ENCODE measurements at places on chromosomes 5 and 9.

DNA sequence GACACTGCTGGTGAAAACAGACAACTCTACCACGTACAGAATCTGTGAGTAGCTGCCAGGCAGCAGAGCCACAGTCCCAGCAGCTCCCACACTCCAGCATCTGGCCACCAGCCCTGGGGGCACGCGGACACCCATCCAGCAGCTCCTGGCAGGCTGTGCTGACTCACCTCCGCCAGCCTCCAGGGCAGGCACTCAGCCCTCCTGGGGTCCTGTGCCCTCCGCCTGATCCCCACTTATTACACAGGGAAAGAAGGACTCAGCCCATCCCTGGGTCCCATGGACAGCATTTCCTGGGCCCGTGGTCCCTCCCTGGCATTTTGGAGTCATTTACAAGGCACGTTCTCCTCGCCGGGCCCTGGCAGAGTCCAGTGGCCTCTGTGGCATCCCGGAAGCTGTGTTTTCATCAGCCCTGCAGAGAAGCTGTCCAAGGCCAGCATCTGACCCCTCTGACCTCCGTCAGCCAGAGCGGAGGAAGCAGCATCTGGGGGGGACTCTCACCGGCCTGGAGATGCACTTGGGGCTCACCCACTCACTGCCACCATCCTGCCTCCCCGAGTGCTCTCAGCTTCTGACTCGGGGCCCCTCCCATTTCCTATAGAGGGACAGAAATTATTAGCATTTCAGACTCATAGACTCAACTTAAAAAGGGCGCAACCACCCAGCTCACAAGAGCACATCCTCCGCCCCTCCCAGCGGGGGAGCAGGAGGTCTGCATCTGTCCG is 21.6 kb downstream of the PAEP start:
- no peak for DNase-seq

DNA sequence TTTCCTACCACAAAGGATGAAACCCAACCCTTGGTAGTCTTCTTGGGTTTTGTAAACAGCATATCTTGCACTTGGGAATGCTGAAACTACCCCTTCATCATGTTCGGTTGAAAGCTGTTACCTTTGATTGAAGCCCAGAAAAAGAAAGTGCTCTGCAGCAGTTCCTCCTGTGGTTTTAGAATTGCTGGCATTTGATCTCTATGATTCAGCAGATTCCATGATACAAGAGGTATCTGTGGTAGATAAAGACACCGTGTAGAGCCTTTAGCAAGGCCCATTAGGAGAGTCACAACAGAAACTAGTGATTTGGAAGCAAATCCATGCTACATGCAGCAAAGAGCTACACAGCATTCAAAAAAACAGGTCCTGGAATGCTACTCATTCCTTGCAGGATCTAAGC is 557.0 kb downstream of the TLE1 start:
- no peak for DNase-seq

GRCh38 chr5:72507231-72507906 is at the start of gene ZNF366:
Gene ZNF366 (minus strand): TSS chr5:72507410. CDS start chr5:72461496, 45,914 bp downstream.
- DNase-seq = no peak

- DNase-seq = no peak
These were observed 26.4 kb downstream of the LPCAT1 start for GRCh38 chr5:1497242-1497777.

GRCh38 chr5:59485629-59486439 is 407.7 kb downstream of the PDE4D start:
- DNase-seq = no peak

DNA sequence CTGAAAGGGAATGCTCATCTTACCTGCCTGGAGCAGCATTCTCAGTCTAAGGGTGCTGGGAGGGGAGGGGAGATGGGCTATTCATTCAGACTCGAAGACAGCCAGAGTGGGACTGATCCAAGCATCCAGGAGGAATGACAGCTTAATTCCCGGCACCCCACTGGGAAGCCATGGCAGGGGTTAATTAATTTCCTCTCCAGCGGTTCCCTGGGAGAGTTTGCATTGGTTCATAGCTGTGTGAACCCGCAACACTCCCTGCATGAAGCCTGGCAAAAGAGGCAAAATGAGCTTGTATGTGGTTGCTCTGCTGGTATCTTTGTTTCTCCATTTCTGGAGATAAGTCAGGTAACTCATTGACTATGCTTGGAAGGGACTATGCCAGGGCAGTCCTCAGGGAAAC is 401.0 kb upstream of the SLC24A2 start:
- no peak for DNase-seq

DNA sequence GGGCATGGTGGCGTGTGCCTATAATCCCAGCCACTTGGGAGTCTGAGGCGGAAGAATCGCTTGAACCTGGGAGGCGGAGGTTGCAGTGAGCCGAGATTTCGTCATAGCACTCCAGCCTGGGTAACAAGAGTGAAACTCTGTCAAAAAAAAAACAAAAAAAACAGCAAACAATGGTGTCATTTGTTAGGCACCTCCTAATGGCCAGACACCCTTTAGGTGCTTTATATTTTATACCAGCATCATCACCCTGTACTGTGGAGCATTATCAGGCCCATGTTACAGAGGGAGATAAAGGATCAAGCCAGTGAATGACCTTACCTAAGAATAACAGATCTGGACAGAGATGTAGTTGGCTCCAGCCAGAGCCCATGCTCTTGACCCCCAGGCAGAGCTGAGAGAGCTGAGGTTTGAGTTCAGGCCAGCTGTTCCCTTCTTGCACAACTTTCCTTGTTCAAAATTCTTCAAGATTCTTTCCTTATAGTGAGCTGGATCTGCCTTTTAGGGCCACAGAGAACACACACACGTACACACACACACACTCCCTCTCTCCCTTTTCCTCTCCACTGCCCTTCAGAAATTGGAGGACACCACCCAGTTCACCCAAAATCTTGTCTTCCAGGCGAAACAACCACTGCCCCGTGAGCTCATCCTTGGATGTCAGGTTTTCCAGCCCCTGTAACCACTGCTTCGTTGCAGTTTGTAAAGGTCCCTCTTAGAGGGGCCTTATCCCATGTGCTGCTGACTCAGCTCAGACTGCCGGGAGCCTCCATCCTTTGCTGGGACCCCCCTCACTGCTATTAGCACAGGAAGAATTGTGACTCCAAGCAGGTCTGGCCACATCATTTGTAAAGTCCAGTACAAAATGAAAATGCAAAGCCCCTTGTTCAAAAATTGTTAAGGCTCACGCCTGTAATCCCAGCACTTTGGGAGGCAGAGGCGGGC is 10.4 kb upstream of the PTGES start:
- no peak for DNase-seq

DNA sequence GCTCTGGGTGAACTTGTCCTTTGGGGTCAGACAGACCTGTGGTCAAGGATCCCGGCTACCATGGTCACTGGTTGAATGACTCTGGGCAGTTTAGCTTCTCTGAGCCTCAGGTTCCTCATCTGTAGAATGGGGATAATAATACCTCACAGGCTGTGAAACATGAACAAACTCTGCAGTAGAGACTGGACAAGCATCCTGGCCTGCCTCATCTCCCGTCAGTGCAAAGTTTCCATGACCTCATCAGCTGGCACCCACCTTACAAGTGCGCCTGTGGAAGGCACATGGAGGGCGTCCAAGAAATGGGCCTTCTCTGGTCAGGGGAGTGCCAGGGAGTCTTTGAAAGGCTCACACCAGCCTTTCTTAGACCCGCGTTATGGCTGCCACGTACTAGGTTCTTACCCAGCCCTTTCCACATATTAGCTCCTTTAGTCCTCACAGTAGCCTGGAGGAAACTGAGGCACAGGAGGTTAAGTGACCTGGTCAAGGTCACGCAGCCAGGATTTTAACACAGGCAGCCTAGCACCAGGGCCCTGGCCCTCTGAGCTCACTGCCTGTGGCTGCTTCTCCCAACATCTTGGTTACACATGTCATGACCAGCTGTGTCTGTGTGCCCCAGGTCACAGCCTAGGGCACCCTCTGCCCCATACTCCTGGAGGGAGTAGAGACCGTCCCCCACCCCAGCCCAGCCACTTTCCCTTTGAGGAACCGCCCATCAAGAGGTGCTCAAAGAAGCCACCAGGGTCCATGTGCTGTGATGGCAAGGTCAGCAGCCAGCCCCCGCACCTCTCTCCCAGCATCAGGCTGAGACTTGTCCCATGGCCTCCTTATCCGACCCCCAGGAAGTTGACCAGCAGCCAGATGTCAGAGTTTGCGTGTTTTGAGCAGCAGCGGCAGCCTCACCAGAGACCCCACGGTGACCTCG is 39.4 kb upstream of the RPL26L1 start:
- no peak for DNase-seq

- DNase-seq = no peak
These were observed at the start of gene DCANP1 for GRCh38 chr5:135447298-135447929. Gene DCANP1 (minus strand): TSS chr5:135447348. CDS start chr5:135447108, 240 bp downstream.

DNA sequence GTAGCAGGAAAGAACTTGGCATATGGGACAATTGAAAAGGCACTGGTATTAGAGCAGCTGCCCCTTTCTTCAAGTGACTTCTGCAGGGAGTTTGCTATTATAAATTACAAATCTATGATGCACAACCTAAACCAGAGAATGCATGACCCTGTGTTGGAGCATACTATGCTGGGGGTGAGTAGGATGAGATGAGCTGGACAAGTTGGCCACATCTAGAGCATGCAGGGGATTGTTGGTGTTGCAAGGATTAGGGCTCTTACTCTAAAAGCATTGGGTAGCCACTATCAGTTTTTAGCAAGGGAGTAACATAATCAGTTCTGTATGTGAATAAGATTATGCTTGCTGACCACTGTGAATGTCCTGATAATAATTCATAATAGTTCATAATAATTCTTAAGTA is 186.7 kb downstream of the KIAA0825 start:
- DNase-seq = no peak

GRCh38 chr5:123367739-123368138 is 55.5 kb downstream of the CEP120 start:
- DNase-seq = no peak

GRCh38 chr5:32961059-32961415 is 249.9 kb downstream of the NPR3 start:
- DNase-seq = no peak

DNA sequence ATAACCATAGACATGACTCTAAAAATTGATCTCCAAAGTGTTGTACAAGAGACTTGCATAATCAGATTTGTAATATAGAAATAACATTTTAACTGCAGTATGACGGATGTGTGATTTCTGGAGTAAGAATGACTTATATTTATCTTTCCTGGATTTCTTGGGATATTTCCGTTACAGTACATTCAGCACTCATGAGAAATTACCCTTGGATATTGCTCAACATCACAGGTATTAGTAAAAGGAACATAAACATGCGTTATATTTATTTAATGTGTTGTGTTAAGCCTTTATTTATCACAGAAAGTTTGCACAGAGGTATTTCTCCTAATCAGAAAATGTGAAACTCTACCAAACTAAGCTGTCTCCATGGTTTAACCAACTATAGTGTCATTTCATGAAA is 1823.9 kb upstream of the C9orf72 start:
- DNase-seq = no peak

- no peak for DNase-seq
These were observed 115.2 kb downstream of the CPLANE1 start for GRCh38 chr5:37133939-37134338.
